Skin of body (tissue), 3 donors: ENCODE measurements at places on chromosomes 2 and 18.
A peak's percentile ranks its signal among the peaks of the same experiment; 100 is the strongest.

GRCh38 chr2:44016282-44016681 lies 20.5 kb upstream of the LRPPRC start:
- DNase-seq, result no peak

GRCh38 chr18:58416014-58416703 lies 212.7 kb downstream of the ALPK2 start:
- no peak for DNase-seq

GRCh38 chr2:10524851-10525572 lies 76.9 kb upstream of the ODC1 start:
- DNase-seq, result no peak

DNA sequence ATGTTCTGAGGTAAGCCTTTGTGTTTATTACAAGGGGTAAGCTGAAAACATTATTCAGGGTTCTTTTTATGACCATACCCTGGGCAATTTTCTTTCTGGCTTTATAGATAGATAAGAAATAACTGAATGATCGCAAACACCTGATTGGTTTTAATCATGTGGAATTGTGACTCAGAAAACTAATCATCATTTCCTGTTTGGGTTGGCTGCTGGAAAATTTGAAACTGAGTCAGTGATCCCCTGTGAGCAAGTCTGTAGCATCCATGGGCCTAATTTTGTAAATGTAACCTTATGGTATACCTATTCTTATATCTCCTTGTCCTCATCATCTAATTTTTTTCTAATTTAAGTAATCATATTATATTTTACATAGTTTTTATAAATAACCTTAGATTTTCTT lies 34.3 kb downstream of the CCDC68 start:
- no peak for DNase-seq

GRCh38 chr18:58021504-58021903 lies 22.5 kb upstream of the NEDD4L start:
- no peak for DNase-seq

- DNase-seq, result peak; percentile 80
Measured at GRCh38 chr2:64405581-64406406, 48.2 kb upstream of the LGALSL start.

GRCh38 chr18:39596891-39597290 lies 2031.3 kb upstream of the CELF4 start:
- no peak for DNase-seq

- no peak for DNase-seq
Measured at GRCh38 chr2:25844089-25844488, 34.2 kb downstream of the ASXL2 start.

DNA sequence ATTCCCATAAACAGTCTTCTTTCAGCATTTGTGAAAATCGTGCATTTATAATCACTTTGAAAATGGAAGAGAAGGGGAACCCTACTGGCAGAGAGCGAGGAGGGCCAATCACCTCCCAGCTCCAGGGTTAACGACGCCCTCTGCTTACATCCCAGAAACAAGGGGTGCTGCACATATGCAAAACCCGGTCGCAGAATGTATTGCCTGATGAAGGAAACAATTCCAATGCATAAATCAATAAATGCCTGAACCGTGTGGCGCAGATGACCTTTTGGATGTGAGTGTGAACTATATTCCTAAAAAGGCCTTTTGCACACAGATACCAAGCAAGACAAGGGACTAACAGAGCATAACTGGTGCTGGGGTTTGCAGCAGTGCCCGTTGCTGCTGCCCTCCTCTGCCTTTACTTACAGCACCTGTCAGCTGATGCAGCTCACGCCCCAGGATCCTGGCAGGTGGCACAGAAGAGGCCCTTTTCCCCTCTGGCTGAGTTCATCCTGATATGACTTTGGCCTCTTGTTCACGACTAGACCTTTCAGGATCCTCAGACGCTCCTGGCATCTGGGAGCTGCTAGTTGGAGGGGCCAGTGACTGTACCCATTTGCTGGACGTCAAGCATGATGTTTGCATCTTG lies 67.8 kb downstream of the MYT1L start:
- DNase-seq, result no peak

- no peak for DNase-seq
Measured at GRCh38 chr2:64869126-64869525, 120.1 kb upstream of the SLC1A4 start.

DNA sequence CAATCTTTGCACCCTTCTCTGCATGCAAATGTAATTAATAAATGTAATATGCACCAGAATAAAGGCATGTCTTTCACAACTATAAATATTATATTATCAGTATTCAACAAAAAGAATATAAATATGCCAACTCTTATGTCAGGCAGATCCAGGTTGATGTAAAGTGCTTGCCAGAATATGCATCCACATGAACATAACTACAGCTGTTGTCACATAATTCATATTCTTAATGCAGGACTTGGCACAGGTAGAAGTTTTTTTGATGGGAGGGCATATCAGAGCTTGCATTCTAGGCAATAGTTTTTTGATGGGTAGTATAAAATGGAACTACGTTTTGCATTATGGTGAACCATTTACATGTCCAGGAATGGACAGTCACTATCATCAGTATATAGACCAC lies 544.3 kb downstream of the ZNF804A start:
- no peak for DNase-seq

DNA sequence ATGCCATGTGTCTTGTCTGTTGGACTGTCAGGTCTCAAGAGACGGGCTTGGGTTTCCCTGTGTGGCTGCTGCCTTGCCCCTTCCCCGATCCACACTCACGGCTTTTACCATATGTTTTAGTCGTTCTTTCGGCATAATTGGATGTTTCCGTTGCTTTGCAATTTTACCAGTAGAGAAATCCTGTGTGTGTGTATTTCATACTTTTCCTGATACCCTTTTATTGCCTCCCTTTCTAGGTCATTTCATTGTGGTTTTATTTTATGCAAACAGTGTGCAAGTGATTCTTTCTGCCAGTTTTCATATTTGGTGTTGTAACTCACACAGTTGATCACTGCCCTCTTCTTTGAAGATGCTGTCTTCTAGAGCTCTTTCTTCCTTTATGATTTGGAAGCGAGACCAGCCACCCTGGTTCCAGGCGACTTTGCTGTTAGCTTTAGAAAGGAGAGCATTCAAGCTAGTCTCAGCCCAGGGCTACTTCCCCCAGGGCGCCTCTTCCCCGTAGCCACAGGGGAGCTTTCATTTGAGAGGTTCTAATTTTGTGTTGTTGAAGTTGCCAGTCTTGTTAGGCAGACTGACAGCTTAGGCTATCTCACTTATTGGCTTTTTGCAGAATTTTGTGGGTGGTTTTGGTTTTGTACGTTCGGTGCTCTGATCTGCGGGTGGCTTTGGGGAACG lies 17.0 kb downstream of the SH3BP4 start:
- no peak for DNase-seq

GRCh38 chr2:169877398-169877797 lies 50.1 kb downstream of the UBR3 start:
- peak; percentile 11 for DNase-seq
